ENCODE measurements at places on chromosomes 12 and 14.

- DNase-seq = no peak
Observed at GRCh38 chr12:121652767-121653497, 16.5 kb downstream of the MORN3 start.

- DNase-seq = no peak
Observed at GRCh38 chr14:99427632-99428300, 52.9 kb downstream of the SETD3 start.

- no peak for DNase-seq
Observed at GRCh38 chr12:109946913-109947312, 46.8 kb downstream of the TCHP start.

GRCh38 chr12:91769736-91770135, 375.9 kb downstream of the BTG1 start:
- no peak for DNase-seq

DNA sequence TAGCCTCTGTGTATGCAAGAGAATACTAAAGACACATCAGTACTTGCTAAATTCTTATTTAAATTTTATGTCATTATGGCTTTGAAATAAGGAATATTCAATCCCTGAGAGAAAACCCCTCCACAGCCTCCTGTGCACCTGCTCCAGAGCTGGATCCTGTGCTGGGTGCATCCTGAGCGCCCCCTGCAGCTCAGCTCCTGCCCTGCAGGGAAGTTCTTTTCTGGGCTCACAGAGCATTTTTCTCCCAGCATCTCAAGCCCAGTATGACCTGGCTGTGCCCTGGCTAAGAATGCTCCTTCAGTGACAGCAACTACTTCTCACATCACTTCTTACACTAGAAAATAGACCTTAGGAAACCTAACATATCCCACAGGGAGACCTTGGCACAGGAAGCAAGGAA, 1211.7 kb downstream of the TMEM121 start:
- no peak for DNase-seq

- no peak for DNase-seq
Observed at GRCh38 chr14:103856105-103856504, 8.7 kb upstream of the PPP1R13B start.

- no peak for DNase-seq
Observed at GRCh38 chr12:48788524-48788853, 400 bp downstream of the ADCY6 start.

DNA sequence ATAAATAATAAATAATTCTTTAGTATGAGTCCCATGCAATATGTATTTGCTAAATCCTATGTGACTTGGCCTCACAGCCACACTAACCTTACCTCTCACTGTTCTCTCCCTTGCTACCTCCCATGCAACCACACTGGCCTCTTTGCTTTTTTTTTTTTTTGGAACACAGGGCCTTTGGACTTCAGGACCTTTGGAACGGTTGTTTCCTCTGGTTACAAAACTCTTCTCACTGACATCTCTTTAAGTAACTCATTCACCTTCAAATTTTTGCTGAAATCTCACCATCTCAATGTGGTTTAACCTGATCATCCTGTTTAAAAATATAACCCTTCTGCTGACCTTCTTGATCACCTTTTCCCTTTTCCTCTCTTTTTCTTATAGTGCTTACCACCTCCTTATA, 194.0 kb downstream of the SSPN start:
- DNase-seq = no peak

All from stimulated activated CD8-positive, alpha-beta memory T cell treated with anti-CD3 and anti-CD28 coated beads, Interleukin-7, amount 100 ng/mL, for 1 hour (primary cell).